NCI-H187 treated with DMSO at 0.1 percent for 48 hours (cell line): ENCODE measurements at places on chromosomes 6 and 20.

- DNase-seq, result no peak
These were observed 27.4 kb downstream of the SLC22A16 start for GRCh38 chr6:110448846-110449540.

- no peak for DNase-seq
These were observed 237.5 kb upstream of the TAB2 start for GRCh38 chr6:149079911-149080491.

DNA sequence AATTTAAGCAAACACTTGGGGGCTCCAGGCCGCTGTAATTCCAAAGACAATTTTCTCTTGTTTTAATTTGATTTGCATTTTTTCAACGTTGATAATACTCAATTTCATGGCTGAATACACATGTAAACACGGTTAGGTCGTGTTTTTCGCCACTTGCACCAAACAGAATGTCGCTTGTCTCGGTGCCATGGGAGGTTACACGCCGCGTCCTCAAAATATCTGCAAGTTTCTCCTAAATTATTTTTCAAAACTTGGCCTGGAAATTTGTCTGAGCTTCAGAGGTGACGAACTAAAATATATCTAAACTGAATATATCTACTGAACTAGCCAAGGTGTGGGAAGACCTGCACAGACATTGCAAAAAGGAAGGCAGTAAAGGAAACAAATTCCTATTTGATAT lies 15.0 kb downstream of the FOXA2 start:
- no peak for DNase-seq

- no peak for DNase-seq
These were observed 112.7 kb downstream of the GJA1 start for GRCh38 chr6:121548131-121548530.

GRCh38 chr6:130457605-130458004 lies 91.8 kb downstream of the TMEM200A start:
- no peak for DNase-seq

DNA sequence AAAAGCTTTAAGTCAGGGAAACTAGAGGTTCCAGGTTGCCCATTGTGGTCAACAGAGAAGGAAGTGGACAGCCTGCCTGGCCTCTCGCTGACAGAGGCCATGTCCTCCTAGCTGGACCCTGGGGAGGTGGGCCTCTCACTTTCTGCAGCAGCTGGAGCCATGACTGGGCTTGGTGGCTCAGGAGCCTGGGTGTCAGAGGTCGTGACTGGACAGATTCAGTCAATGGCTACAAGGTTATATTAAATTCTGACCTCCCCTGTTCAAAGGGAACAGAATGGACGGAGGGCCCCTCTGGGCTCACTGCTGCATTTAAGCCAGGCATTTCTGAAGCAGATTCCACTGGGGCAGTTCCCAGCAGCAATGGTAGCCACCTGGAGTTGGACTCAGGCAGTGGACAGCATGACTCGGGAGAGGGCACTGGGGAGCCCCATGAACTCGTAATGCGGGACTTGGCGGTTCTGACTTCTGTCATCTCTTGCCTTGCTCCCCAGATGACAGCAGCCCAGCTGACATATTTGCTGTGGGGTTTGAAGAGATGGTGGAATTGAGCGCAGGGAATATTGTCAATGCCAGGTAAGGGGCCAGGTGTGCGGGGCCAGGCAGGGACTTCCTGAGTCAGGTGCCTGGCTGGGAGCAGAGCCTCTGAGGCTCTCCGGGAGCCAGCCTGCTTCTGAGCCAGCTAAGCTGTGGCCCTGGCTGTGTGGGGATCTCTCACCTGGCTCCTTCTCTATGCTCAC lies 86.7 kb downstream of the SYNJ2 start:
- DNase-seq, result no peak

DNA sequence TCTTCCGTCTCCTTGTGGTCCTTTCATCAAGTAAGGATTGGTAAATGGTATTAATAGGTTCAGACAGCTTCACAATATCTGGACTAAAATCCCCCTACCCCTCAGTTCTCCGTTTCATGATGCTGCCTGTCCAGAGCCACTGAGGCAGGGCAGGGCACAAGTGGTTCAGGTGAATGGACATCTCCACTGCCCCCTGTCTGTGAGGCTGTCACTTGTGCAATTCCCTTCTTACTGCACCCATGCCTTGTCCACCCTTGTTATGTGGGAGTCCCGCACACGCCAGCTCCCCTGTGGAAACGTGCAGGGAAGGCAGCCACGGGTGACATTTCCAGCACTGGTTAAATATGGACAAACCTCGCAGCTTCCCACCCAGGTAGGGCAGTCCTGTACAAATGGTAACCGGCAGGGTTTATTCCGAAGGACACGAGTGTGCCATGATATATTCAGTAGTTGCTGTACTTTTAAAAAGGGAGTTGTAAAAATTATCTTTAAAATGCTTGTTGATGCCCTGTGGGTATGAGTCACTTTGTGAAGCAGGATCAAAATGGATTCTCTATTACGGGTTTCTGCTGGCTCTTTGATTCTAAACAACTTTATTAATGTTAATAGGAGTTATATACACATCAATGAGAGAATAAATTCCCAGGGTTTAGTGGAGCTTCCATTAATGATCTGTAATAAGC lies 73.5 kb downstream of the FYN start:
- DNase-seq, result no peak

GRCh38 chr6:90080876-90081481 lies 186.7 kb downstream of the GJA10 start:
- no peak for DNase-seq

GRCh38 chr20:728256-728944 lies 39.9 kb downstream of the SLC52A3 start:
- DNase-seq, result no peak

DNA sequence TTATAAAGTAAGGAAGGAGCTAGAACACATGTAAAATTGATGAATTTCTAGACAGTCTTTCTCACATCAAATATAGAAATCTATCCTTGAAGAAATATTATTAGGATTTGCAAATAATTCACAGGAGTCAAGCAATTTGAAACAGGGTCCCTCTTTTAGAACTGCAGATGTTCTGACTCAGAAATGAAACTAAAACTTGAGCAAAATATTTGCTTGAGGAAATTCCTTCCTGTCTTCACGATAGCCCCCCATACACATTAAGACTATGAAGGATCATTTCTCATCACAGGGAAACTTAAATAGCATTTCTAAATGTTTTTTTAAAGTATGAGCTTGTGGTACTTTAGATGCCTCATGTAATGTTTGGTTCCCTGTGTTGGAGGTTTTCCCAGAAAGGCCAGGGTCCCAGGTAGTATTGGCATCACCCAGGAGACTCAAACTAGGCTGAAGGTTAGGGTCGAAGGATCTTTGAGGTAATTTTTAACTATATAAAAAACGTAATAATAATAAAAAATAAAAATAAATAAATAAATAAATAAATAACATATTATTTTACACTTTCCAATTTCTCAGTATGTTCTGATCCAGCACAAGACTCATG lies 144.0 kb upstream of the TBX18 start:
- no peak for DNase-seq

DNA sequence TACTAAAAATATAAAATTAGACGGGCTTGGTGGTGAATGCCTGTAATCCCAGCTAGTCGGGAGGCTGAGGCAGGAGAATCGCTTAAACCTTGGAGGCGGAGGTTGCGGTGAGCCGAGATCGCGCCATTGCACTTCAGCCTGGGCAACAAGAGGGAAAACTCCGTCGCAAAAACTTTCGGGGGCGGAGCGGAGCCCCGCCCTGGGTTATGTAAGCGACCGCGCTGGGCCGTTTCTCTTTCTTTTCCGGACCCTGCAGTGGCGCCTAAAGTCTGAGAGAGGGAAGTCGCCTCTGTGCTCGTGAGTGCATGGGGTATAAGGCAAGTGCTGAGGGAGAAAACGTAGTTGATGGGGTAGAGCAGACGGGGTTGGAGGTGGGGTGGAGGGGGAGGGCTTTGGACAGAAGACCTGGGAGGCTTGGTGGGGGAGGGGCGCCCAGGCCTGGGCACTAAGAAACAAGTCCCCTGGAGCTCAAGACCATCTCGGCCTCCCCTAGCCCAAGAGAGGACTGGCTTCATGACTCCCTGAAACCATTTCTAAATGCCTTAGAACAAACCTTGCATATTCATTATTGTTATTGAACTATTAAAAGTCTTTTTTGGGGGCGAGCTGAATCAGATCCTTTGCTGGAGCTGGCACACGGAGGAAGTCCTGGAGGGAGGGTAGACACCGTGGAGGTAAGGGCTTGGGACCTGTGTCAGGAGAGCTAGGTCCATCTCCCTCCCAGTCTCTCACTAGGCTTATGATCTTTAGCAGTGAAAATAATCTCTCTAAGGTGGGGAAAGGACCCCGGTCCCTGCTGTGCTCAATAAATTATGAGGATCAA lies 2.7 kb upstream of the MICA start:
- no peak for DNase-seq

- no peak for DNase-seq
These were observed 729.4 kb downstream of the TENT5A start for GRCh38 chr6:81023007-81023582.

DNA sequence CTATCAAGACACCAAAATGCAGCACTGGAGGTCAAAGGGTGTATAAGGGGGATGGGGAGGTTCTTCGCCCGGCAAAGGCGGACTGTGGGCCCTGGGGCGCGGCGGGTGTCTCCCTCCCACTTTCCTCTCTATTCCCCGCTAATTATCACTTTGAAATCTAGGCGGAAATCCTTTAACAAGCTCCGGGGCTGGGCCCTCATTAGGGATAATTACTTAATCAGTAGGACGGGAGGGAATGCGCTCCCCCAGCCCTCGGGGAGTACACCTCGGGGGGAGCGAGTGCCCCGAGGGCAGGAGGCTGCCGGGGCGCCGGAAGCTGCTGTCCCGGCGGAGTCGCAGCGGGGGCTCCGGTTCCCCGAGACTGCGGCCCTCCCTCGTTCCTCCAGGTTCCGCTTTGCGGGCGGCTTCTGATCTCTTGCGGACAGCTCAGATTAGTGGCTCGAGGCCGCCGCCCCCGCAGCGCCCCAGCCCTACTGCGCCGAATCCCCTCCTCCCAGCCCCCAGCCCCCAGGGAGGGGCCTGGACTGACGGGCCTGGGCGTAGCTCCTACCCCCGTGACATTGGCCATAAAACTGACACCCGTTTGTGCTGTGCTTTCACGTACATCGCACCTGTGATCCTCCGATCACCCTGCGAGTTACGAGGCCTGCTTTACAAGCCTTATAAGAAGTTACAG lies 14.7 kb downstream of the MUCL3 start:
- no peak for DNase-seq

DNA sequence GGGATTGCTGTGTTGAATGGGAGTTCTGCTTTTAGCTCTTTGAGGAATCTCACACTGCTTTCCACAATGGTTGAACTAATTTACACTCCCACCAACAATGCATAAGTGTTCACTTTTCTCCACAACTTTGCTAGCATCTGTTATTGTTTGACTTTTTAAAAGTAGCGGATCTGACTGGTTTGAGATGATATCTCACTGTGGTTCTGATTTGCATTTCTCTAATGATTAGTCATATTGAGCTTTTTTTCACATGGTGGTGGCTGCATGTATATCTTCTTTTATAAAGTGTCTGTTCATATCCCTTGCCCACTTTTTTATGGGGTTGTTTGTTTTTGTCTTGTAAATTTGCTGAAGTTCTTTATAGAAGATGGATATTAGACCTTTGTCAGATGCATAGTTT lies 588.3 kb upstream of the ADGRB3 start:
- no peak for DNase-seq

DNA sequence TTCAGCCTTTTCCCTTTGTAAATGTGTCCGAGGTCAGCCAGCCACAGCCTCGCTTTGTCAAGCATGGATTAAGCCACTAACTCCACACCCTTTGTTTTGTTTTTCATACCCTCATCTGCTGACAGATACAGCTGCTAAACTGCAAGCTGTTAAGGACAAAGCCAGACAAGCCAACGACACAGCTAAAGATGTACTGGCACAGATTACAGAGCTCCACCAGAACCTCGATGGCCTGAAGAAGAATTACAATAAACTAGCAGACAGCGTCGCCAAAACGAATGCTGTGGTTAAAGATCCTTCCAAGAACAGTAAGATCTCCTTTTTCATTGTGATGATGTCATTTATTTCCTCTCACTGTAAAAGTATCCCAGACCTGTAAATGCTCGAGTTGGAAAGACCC lies 269.3 kb downstream of the ARHGAP18 start:
- no peak for DNase-seq

DNA sequence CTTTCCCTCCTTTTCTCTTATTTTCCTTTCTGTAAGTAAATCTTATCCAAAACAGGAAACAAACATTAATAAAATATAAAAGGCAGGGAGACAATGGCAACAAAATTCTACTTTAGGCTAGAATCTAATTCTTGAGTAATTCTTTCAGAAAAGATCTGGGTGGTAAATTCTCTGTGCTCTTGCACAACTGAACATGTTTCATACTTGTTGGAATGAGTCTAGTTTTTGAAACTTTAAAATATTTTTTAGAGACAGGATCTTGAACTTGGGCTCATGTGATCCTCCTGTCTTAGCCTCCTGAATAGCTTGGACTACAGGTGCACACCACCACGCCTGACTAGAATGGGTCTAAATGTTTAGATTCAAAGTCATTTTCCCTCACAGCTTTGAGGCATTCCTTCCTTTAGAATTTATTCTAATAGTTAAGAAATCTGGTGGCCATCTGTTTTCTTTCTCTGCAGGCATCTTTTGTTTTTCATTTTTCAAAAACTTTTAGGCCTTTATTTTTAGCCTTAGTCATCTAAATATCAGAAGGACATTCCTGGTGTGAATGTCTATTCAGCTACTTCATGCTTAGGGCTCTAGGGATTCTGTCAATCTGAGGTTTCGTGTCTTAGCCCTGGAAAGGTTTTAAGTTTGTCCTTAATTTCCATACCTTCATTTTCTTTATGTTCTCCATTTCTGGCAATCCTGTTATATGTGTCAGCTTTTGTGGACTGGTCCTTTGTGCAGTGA lies 76.5 kb downstream of the CDKAL1 start:
- no peak for DNase-seq

DNA sequence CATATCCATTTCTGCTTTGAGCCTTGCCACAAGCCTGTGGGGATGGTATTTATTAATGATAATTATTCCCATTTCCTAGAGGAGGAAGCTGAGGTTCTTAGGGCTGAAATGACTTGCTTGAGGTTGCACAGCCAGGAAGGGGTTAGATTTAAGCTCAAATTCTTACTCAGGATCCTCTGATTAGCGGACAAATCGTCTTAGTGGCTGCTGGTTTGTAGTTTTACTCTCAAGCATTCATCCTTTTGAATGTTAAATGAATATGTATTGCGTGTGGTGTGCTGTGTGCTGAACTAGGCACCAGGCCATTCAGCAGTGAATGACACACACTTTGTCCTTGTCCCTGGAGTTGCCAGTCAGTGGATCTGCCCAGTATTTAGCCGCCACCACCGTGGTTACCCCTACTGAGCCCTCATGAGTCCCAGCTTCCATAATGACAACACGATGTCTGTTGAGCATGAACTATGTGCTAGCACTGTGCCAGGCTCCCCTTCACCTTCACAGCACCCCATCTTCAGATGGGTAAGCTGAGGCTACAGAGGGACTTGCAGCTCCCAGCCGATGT lies 10.0 kb downstream of the PACSIN1 start:
- DNase-seq, result no peak

DNA sequence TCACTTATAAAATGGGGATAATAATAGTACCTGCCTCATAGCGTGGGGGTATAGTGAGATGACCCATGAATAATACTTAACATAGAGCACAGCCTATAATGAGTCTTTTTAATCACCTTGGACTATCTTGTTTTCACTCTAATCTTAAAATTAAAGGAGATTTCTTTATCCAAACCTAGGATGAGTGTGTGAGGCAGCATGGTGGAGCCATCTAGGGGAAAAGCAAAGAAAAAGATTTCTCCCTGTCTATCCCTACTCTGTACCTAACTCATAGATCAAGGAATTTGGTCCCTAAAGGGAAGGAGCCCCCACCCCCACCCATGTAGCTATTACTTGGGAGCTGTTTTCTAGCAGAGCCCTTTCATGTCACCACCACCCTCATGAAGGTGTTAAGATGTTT lies 45.2 kb upstream of the PAK5 start:
- no peak for DNase-seq

- no peak for DNase-seq
These were observed 17.0 kb upstream of the NPEPL1 start for GRCh38 chr20:58675641-58676040.
